Retina (tissue), 1 donor: ENCODE measurements at places on chromosomes 3 and 15.

DNA sequence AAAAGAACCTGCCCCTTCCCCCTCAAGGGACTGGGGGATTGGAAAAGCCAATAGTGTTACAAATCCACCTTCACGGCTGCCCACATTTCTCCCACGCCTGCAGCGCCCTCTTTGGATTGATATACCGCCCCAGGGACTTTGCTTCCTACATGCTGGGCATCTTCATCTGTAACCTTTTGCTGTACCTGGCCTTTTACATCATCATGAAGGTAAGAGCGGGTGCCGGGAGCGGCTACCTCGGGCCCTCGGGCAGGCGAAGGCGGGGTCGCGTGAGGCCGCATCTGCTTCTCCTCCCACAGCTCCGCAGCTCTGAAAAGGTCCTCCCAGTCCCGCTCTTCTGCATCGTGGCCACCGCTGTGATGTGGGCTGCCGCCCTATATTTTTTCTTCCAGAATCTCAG, 73.1 kb downstream of the USF3 start:
- DNase-seq = peak; percentile 37

DNA sequence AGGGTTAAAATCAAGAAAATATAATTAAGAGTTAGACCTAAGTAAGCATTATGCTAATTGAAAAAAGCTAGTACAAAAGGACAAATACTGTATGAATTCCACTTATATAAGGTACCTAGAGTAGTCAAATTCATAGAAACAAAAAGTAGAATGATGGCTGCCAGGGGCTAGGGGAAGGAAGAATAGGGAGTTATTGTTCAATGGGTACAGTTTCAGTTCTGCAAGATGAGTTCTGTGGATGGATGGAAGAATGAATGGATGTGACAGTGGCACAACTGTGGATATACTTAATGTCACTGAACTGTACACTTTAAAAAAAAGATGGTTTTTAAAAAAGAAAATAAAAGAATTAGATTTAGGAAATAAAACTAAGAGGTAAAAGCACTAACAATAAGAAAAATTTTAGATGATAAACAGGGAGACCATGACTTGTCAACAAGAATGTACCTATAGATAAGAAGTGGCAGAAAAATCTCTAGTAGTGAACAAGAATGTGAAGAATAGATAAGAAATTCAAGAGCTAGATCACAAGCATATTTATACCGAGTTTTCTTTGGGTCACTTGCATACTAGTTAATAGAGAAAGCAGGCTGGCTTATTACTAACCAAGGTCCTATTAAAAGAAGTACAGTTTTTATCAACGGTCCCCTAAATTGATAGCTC, 5.5 kb downstream of the IFT80 start:
- no peak for DNase-seq

GRCh38 chr3:160279657-160280056, 54.4 kb downstream of the C3orf80 start:
- DNase-seq = no peak

GRCh38 chr3:68919000-68919399, 13.3 kb downstream of the TAFA4 start:
- DNase-seq = no peak

DNA sequence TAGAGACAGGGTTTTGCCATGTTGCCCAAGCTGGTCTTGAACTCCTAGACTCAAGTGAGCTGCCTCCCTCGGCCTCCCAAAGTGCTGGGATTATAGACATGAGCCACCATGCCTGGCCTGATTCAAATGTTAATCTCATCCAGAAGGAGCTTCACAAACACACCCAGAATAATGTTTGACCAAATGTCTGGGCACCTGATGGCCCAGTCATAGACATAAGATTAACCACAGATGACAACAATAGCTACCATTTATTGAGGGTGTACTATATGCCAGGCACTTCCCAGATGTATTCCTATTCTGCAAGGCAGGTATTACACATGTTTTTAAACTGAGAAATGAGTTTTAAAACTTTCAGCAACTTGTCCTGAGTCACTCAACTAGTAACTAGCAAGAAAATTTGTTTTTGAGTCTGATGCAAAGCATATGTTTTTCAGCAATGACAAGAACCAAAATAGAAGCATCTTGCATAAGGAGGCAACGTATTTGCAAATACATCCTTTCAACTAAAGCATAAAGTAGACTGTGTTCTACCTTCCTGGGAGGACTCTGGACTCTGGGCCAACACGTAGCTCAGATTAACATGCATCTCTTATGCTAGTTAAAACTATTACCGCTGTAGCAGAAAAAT, 8.1 kb upstream of the SPG21 start:
- DNase-seq = no peak

GRCh38 chr3:37905346-37905745, 43.7 kb downstream of the CTDSPL start:
- DNase-seq = peak; percentile 28

DNA sequence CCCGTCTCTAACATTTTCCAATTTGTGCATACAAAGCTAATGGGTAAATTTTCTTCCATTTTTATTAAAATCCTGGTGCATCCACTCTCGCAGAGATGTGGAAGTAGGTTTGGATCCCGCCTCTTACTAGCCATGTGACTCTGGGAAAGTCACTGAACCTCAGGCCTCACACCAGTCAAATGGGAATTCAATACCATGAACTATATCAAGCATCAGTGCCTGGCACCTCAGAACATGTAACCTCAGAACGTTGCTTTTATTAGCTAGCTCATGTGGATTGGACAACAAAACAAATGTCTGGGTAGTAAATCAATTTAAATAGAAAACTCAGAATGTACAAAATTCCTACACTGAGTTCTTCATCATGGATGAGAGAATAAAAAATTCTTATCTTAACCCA, 60.7 kb downstream of the ANXA2 start:
- no peak for DNase-seq

- no peak for DNase-seq
Measured at GRCh38 chr3:132407025-132407424, 10.3 kb upstream of the DNAJC13 start.

DNA sequence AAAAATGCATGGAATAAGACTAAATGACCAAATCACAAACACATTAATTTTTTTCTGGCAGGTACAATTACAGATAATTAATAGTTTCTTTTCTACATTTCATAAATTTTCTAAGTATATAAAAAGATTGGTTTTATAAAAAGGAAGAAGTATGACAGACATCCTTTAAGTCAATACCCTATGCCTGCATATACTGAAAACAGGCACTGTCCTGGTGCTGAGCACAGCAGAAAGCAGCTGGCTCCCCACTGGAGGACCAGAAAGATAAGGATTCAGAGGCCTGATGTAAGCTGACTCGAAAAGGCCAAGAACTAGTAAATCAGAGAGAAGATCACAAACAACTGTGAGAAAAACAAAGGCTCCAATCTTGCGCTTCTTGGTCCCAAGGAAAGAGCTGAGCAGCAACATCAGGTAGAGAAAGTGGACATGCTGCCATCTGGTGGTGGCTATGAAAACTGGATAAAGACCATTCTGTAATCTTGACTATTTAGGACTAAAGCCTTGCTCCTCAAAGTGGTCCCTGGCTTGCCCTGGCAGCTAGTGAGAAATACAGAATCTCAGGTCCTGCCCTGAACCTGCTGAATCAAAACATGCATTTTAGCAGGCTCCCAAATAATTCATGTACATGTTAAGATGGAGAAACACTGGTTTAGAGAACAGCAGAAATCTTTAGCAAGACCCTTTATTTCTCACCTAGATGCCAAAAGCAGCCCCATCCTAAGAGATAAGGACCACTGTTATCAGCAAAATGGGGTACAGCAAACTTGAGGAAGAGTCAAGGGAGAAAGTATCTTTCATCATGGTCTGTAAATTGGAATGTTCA, 76.0 kb downstream of the TRANK1 start:
- peak; percentile 76 for DNase-seq

DNA sequence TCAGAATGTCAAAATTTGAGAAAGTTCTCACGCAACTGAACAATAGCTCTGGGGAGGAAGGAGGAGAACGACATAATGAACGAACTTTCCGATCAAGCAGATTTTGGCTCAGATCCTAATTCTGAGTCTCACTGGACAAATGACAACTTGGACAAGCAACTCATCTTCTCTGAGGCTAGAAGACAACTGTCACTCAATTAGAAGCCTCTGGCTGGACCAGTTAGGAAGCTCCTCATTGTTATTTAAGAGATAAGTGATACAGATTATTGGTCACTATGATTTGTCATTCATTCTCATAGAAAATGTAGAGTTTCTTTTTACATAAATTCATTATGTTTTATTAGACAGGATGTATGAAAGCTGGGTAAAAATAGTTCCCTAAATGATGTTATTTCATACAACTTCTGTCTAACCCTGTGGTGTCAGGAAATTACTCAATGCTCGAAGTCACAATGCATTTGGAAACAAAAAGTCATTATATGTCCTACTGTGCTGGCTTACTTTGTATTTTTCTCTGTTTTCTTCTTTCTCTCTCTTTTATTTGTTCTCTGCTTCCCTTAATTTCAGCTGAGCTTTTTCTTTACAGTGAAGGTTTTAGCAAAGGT, 11.0 kb upstream of the C3orf49 start:
- no peak for DNase-seq

- DNase-seq = no peak
Measured at GRCh38 chr15:61764981-61765380, 295.3 kb downstream of the VPS13C start.

- DNase-seq = no peak
Measured at GRCh38 chr3:170641510-170642236, 55.8 kb upstream of the SLC7A14 start.

DNA sequence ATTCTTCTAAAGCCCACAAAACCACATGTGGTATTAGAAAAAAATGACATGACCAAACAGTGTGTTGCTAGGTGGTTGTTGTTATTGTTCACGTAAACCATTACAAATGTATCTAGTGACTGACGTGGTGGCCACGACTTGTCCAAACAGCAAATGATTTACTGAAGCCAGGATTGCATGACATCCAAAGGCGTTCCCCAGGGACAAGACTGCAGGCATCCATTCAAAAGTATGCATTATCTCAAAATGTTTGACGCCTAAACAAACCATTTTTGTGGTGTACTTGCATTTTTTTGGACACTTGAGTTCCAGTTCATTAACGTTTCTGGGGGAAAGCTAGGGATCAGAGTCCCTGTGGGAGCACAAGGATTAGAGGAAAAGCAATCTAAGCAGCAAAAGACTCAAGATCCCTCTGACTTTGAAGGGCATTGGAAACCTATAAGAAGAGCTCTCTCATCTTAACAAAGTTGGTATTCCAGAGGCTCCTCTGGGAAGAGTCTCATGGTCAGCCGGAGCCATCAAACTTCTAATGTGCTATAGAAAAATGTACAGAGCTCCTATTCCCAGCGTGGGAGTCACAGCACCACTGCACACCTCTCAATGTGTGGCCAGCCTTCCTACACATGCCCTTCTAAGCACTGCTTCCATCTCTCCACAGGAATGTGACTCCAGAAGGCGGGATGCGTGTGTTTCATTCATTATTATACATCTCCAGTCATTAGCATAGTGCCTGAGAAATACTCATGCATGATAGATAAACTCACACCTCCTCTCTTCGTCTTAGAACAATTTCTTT, 62.9 kb downstream of the FBN1 start:
- no peak for DNase-seq

- DNase-seq = no peak
Measured at GRCh38 chr3:25728101-25728500, 55.1 kb downstream of the NGLY1 start.

GRCh38 chr15:99341786-99342185, 90.5 kb downstream of the LRRC28 start:
- no peak for DNase-seq

- DNase-seq = no peak
Measured at GRCh38 chr3:195177422-195178123, 93.4 kb downstream of the XXYLT1 start.

DNA sequence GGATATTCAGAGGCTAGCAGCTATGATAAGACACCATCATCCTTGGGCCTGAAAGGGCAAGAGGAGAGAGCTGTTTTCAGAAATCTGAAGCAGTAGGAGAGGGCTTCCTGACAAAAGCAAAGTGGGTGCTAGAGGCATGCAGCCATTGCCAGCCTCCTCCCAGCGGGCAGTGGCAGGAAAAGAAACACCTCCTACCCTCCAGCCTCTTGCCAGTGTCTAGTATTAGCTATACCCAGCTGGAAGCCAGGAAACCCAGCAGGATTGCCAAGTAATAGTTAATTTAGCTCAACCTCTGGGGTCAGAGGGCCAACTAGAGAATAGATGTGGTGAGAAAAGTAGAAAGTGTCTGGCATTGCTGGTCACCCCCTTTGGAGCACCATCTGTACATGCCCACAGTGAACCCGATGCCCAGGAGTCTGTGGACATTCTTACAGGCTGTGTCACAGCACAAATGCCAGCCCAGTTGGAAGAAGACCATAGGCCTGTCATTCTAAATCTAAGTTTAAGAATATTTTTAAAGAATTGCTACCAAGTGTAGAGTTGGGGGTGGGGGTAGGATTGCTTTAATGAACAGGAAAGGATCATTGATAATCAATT, 85.3 kb downstream of the HCN4 start:
- DNase-seq = no peak

DNA sequence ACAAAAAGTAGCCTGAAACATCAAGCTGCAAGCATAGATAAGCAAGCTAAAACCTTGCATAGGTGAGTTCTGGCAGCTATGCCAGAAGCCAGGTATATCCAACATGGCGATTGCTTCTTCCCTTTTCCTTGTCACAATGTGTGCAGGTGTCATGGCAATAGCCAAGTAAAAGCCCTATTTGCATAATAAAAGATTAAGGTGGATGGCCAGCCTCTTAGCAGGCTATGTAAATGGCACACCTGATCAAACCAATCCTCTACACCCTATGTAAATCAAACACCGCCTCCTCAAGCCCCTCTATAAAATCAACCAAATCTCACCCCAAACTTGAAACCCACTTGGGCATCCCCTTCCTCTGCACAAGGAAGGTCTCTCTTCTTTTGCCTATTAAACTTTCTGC, 366.8 kb downstream of the VGLL3 start:
- no peak for DNase-seq

DNA sequence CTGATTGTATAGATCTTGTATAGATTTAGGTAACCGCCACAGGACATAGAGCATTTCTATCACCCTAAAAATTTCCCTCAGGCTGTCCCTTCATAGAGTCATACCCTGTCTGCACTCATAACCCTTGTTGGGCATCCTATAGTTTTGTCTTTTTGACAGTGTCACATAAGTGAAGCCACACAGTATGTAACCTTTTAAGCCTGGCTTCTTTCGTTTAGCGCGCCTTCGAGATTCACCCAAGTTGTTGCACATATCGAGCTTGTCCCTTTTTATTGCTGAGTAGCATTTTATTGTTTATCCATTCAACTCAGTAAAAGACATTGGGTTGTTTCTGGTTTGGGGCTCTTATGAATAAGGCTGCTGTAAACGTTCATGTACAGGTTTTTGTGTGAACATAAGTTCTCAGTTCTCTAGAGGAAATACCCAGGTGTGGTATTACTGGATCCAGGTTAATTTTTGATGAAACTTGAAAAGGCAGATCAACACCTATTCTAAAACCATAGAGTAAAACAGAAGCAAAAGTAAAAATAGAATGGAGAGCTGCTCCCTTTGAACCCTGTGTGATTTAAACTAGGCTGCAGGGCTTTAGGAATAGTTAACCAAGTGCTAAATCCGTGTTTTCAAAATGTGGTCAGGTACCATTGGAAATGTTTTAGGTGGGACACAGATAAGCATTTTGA, 49.5 kb downstream of the CD86 start:
- no peak for DNase-seq
